ENCODE measurements at places on chromosomes 7 and 10.

- no peak for DNase-seq
These were observed 33.6 kb downstream of the KIAA1217 start for GRCh38 chr10:24242562-24242961.

DNA sequence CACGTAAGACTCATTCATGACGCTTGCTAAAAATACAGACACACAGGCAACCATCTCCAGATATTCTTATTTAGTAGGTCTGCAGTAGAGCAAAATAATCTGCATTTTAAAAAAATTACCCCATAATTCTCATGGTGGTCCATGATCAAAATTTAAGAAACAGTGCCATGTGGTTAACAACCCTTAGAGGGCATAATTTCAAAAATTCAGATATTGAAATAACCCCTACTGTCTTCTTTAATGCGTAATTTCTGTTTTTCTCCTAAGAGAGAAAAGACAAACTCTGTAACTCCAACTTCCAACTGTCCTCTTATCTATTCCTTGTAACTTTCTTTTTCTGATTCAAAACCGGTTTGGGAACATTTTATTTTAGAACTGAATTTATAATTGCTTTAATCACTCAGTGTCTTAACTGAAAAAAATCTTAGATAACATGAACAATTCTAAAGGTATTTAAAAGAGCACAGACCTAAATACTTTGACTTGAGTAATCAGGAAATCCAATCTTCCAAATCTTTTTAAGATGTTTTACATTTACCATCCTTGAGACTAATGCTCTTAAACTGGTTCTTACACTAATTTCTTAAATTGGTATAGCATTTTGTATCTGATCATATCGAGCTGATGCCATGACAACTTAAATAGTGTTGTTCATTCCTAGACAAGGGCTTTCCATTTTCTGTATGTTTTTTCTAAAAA is 148.0 kb downstream of the GALNT11 start:
- no peak for DNase-seq

DNA sequence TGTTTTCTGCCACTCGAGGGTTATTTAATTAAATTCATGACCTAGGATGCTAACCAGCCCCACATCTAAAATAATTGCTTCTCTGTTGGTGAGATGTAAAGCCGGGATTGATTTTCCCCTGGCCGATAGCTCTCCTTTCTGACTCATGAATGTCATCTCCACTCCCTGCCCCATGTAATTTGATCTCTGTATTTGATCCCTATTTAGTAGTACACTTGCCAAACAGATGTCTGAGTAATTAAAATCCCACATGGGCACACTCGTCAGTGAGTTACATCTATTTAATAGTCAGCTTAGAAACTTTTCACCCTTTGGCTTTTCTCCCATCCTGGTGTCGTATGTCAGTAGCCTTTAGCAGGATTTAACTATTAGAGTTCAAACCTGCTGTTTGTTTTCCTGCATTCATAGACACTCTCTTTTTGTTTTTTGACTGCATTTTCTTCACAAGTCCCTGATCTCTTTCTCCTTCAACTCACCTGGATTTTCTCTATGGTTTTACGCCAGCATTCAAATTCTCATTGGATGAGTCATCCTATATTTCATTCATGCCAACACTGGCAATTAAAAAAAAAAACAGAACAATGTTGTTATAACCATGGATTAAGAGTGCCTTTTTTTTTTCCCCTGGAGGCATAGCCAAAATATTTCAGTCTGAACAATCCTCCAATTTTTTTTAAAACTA is 82.7 kb downstream of the SPAG6 start:
- DNase-seq: no peak

- no peak for DNase-seq
These were observed 7.5 kb downstream of the MTG1 start for GRCh38 chr10:133401500-133401899.

Data from activated naive CD4-positive, alpha-beta T cell (primary cell).